Spinal cord (tissue), 10 donors: ENCODE measurements at places on chromosomes 11 and 22. TPM values are rescaled to one million over a fixed set of nuclear protein-coding genes. Genes with fewer than 3 reads are reported as not detected.

The MS4A6E gene
- not detected for total RNA-seq

The GLYATL1 gene
- 1.4 TPM for total RNA-seq

The APOBEC3B gene
- 2.1 TPM for total RNA-seq

The HYOU1 gene
- 84.5 TPM for total RNA-seq

- H3K27me3 ChIP-seq, result peaks cover 4% of the 10 kb centered on the region
- peaks cover 3% of the 10 kb centered on the region for H3K4me1 ChIP-seq
- no peak overlapping the region for H3K27ac ChIP-seq
- H3K4me3 ChIP-seq, result no peak overlapping the region
These were observed 4.6 kb upstream of the TMEM126A start for GRCh38 chr11:85643191-85643614.

- no peaks in the 10 kb centered on the region for H3K27me3 ChIP-seq
- peak; percentile 36 for DNase-seq
- H3K36me3 ChIP-seq, result peaks cover 5% of the 10 kb centered on the region
- H3K4me1 ChIP-seq, result peaks cover 23% of the 10 kb centered on the region
These were observed 18.5 kb downstream of the ENDOD1 start for GRCh38 chr11:95108159-95108611.

GRCh38 chr11:128472128-128473089 is 114.9 kb downstream of the ETS1 start:
- no peaks in the 10 kb centered on the region for H3K36me3 ChIP-seq
- H3K4me1 ChIP-seq, result peaks cover 5% of the 10 kb centered on the region
- no peak overlapping the region for H3K4me3 ChIP-seq
- H3K27ac ChIP-seq, result no peak overlapping the region

GRCh38 chr22:37256075-37256726 is 12.1 kb upstream of the RAC2 start:
- no peak overlapping the region for H3K27ac ChIP-seq
- peaks cover 21% of the 10 kb centered on the region for H3K4me1 ChIP-seq
- no peaks in the 10 kb centered on the region for H3K36me3 ChIP-seq
- peaks cover 7% of the 10 kb centered on the region for H3K27me3 ChIP-seq
- H3K4me3 ChIP-seq, result no peak overlapping the region

GRCh38 chr11:97703851-97704250 is 1314.0 kb downstream of the JRKL start:
- H3K27ac ChIP-seq, result no peak overlapping the region
- no peaks in the 10 kb centered on the region for H3K4me1 ChIP-seq
- H3K4me3 ChIP-seq, result no peak overlapping the region
- no peaks in the 10 kb centered on the region for H3K36me3 ChIP-seq
- H3K27me3 ChIP-seq, result no peaks in the 10 kb centered on the region

DNA sequence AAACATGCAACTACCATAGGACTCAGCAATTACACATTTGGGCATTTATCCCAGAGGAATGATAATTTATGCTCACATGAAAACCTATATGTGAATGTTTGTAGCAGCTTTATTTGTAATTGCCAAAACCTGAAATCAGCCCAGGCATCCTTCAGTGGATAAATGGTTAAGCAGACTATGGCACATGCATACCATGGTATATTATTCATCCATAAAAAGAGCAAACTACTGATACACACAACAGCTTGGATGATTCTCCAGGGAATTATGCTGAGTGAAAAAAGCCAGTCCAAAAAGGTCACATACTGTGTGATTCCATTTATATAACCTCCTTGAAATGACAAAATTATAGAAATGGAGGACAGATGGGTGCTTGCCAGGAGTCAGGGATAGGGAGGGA is 86.7 kb downstream of the ALX4 start:
- H3K4me1 ChIP-seq, result peaks cover 2% of the 10 kb centered on the region
- H3K36me3 ChIP-seq, result no peaks in the 10 kb centered on the region
- H3K27ac ChIP-seq, result no peak overlapping the region
- no peak overlapping the region for H3K4me3 ChIP-seq
- no peak for DNase-seq
- no peaks in the 10 kb centered on the region for H3K27me3 ChIP-seq

- no peak for DNase-seq
- H3K27me3 ChIP-seq, result no peaks in the 10 kb centered on the region
- no peaks in the 10 kb centered on the region for H3K4me1 ChIP-seq
- H3K36me3 ChIP-seq, result peaks cover 68% of the 10 kb centered on the region
- H3K27ac ChIP-seq, result no peak overlapping the region
These were observed 11.9 kb downstream of the C22orf31 start for GRCh38 chr22:29049655-29050263.

DNA sequence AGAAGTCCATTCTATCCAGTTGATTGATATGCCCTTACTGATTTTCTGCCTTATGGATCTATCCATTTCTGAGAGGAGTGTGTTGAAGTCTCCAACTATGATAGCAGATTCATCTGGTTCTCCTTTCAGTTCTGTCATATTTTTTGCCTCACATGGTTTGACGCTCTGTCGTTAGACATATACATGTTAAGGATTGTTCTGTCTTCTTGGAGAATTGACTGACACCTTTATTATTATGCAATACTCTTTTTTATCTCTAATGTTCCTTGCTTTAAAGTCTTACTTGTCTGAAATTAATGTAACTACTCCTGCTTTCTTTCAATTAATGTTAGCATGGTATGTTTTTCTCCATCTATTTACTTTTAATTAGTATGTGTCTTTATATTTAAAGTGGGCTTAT is 12.1 kb upstream of the ARHGAP20 start:
- no peak for DNase-seq
- H3K27ac ChIP-seq, result no peak overlapping the region
- no peak overlapping the region for H3K4me3 ChIP-seq
- H3K36me3 ChIP-seq, result no peaks in the 10 kb centered on the region

DNA sequence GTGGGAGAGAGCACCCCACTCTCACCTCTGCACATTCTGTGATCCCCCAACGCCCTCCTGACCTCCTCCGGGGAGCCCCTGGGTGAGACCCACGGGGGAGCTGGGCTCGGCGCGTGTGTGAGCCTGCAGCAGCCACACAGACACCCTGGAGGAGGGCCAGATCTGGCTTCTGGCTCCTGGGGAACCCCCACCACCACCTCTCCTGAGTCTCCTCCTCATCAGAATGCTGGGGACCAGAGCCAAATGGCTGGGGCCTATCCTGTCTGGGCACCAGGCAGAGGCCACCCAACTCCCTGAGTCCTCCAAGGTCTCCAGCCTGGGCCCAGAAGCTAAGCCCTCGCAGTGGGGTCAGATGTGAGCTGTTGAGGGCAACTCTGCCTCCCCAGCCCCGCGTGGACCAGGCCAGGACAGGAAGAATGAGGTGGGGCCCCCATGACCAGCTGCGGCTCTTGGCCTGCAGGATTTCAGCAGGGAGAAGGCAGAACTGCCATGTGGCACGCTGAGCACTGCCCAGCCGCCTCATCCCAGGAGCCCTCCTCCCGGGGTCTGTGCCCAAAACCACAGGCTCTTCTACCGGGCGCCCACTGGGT is 5.5 kb upstream of the PIM3 start:
- no peaks in the 10 kb centered on the region for H3K36me3 ChIP-seq
- H3K4me3 ChIP-seq, result no peak overlapping the region
- no peak overlapping the region for H3K27ac ChIP-seq

GRCh38 chr11:34194576-34195335 is 89.3 kb downstream of the NAT10 start:
- H3K4me1 ChIP-seq, result peaks cover 36% of the 10 kb centered on the region
- H3K27me3 ChIP-seq, result no peaks in the 10 kb centered on the region
- H3K27ac ChIP-seq, result no peak overlapping the region
- DNase-seq, result no peak
- H3K4me3 ChIP-seq, result no peak overlapping the region

DNA sequence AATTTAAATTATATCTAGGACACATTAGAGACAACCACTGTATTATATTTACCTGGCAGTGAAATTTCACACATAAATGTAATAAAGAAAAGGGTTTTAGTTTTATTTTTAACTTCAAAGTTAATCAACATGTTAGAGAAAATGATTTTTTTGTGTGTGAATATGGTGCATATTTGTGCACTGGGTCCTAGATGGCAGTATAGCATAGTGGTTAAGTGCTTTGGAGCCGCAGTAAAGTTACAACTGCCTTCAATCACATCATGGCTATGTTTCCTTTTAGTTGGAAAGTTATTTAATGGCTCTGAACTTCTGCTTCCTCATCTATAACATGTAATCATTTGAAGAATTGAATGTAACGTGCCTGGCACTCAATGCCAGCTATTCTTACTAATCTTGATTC is 108.9 kb upstream of the DDI1 start:
- peak; percentile 51 for DNase-seq
- no peaks in the 10 kb centered on the region for H3K4me1 ChIP-seq
- H3K27ac ChIP-seq, result no peak overlapping the region
- H3K36me3 ChIP-seq, result no peaks in the 10 kb centered on the region
- no peaks in the 10 kb centered on the region for H3K27me3 ChIP-seq

- DNase-seq, result no peak
- H3K27me3 ChIP-seq, result no peaks in the 10 kb centered on the region
- no peak overlapping the region for H3K4me3 ChIP-seq
- H3K36me3 ChIP-seq, result peaks cover 2% of the 10 kb centered on the region
- no peaks in the 10 kb centered on the region for H3K4me1 ChIP-seq
These were observed 18.4 kb downstream of the KCNQ1 start for GRCh38 chr11:2462986-2463765.

DNA sequence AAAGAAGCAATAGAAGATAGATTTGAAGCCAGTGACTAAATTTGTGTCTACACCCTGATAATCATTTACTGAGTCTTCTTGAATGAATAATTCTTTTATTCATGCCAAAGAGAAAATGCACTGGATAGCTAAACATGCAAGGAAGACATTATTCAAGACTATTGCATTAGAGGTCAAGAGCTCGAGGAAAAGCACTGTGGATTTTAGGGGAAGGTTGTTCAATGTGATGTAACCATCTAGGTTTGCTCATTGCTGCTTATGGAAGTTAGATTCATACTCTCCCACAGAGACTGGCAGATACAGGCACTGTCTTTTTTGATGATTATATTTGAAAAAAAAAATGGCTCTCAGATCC is 682.1 kb downstream of the KCNA4 start:
- no peaks in the 10 kb centered on the region for H3K36me3 ChIP-seq
- no peak for DNase-seq
- H3K27me3 ChIP-seq, result no peaks in the 10 kb centered on the region
- no peaks in the 10 kb centered on the region for H3K4me1 ChIP-seq
- no peak overlapping the region for H3K4me3 ChIP-seq
- H3K27ac ChIP-seq, result no peak overlapping the region
